ENCODE measurements at places on chromosomes 12 and 14.

DNA sequence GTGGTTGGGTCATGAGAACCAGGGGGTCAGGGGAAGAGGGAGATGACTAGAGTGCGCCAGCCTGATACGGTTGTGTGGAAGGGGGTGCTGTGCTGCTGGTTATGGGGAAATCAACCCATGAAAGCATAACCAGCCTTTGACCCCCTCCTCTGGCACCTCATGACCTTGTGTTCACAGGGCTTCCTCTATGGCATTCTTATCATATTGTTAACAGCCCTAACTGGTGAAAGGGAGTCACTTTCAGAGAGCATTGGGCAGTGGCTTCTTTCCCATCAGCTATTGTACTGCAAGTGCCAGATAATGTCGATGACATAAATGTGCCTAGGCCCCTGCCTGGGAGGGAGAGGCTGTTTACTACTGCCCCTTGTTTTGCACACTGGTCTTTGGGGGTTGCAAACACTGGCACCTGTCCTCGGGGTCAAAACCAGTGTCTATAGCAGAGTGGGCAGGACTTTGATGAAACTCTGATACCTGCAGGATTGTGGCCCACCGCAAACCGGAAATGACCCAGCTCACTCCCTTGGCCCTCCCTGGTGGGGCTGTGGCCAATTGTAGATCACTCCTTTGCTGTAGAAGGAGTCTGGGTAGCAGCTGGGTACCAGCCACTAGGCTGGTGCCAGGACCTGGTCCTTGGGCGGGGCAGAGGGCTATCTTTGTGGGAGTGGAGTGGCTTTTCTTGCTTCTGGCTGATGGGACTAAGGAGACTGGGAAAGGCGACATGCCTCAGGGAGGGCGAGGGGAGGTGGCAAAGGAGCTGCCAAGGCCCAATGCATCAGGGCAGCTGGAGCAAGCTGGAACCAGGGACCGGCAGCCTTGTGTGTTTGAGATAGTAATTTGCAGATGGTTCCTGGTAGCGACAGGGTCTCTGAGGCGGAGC lies 634 bp upstream of the TMEM63C start:
- DNase-seq: no peak

DNA sequence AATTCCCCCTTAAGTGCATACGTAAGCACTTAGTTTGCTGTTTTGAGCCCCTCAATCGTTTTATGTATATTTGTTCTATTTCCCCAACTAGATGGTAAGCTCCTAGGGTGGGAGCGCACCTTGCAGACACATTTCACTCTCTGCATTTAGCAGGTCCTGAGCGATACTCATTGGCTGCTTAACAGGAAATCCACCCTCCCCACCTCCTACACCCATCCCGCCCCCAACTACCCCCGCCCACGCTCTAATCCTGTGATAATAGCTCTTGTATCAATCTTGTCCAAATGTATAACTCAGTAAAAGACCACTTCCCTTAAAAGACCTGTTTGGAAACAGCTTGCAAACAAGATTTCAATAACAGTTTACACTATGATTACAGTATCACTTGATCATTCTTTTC lies 8.1 kb downstream of the LPAR5 start:
- no peak for DNase-seq

GRCh38 chr12:25459541-25459951 lies 93.5 kb downstream of the LMNTD1 start:
- no peak for DNase-seq

DNA sequence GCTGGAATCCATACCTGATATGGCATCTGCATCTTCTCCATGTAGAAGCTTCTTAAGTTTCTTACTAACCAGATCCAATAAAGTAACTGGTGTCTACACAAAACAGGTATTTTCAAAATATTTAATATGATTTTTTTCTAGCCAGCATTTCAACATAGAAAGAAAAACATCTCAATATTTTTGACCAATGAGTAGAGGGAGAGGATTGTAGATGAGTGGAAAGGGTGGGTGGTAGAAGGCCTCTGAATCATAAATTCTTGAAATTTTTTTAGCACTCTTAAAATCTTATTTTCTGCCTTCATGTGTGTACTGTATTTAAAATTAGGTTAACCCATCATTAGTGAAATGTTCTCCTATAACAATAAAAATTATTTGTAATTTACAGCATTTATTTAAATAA lies 18.0 kb downstream of the DEPDC4 start:
- DNase-seq: no peak

DNA sequence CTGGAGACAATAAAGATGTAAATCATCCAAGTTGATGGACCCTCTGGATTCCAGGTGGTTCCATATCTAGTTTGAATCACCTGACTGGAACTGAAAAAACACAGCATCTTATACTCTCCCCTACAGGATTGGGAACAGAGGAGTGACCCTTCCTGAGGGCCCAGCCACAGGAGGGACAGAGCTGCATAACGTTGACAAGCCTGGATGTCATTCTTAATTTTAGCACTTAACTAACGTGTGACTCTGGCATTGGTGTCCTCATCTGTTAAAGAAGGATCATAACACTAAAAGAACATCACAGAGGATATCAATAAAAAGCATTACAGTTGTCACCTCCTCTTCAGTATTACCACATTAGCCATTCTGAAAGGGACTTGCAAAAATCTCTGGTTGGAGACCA lies 47.7 kb downstream of the STON2 start:
- no peak for DNase-seq

- no peak for DNase-seq
Measured at GRCh38 chr14:90797919-90798318, 18.3 kb downstream of the TTC7B start.

GRCh38 chr12:34264110-34264509 lies 241.8 kb downstream of the ALG10 start:
- DNase-seq: no peak

GRCh38 chr14:99234961-99235571 lies 36.9 kb downstream of the BCL11B start:
- DNase-seq: no peak

- DNase-seq: no peak
Measured at GRCh38 chr12:61385771-61386170, 874.4 kb upstream of the USP15 start.

DNA sequence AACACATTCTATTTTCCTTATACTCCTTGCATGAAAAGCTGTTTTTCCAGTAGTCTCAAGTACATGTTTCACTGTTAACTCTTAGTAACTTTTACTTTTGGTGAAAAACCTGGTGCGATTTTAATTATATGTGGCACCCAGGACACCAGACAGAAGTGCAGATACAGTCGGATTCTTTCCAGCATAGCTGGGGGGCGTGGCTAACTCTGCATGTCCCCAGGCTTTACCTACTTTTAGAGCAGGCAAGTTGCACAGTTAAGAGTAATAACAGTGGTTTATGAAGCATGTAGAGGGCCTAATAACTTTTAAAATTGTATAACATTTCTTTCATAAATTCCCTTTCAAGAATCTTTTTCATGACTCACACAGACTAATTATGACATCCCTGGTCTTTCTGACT lies 70.7 kb downstream of the HSD17B6 start:
- no peak for DNase-seq

GRCh38 chr14:104528496-104528895 lies 51.1 kb upstream of the C14orf180 start:
- DNase-seq: no peak

DNA sequence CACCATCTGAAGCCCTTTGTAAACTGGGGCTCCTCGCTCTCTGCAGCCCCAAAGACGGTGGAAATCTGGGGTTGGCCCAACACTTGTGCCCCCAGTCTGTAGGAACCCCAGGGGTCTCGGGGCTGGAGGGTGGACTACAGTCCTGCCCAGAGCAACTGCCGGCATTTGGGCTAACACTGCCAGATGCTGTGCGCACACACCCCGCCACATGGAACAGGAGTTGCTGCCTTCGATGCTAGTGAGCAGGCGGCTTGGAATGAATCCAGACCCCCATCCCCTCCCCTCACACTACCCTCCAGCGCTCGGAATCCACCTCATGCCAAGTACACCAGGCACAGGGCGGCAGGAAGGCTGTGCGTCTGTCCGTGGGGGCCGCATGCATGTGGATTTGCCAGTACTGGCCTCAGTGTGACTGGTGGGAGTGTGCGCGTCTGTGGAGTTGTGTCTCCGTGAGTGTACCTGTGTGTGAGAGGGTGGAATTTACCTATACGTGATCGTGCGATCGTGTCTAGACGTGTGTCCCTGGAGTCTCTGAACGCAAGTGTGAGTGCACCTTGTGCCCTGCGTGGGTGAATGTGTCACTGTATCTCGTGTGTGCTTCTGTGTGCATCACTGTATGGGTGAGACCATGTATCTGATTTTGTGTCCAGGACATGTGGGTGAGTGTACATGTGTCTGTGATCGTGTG lies 5.1 kb downstream of the LHX5 start:
- DNase-seq: no peak

GRCh38 chr14:97762386-97762785 lies 965.2 kb downstream of the VRK1 start:
- no peak for DNase-seq

- DNase-seq: no peak
Measured at GRCh38 chr12:121436706-121437105, 36.8 kb downstream of the RNF34 start.

- DNase-seq: no peak
Measured at GRCh38 chr12:4171742-4172141, 101.8 kb upstream of the CCND2 start.

DNA sequence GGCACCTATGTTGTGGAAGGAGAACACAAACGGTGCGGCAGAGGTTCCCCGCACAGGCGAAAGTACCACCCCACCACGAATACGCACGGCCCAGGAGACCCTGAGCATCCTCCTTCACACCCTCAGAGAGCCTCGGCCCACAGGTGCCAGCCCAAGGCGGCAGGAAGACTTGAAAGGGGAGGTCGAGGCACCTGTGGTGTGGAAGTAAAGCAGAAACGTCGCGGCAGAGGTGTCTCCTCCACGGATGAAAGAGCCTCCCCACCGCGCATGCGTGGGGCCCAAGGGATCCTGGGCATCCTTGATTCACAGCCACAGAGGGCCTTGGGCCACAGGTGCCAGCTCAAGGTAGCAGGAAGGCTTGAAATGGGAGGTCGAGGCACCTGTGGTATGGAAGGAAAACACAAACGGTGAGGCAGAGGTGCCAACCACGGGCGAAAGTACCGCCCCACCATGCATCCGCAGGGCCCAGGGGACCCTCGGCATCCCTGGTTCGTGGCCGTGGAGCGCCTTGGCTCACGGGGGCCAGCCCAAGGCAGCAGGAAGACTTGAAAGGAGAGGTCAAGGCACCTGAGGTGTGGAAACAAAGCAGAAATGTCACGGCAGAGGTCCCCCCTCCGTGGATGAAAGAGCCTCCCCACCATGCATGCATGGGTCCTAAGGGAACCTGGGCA lies 380.1 kb downstream of the ALG10 start:
- DNase-seq: no peak

- DNase-seq: no peak
Measured at GRCh38 chr12:62320054-62320453, 59.9 kb downstream of the USP15 start.

DNA sequence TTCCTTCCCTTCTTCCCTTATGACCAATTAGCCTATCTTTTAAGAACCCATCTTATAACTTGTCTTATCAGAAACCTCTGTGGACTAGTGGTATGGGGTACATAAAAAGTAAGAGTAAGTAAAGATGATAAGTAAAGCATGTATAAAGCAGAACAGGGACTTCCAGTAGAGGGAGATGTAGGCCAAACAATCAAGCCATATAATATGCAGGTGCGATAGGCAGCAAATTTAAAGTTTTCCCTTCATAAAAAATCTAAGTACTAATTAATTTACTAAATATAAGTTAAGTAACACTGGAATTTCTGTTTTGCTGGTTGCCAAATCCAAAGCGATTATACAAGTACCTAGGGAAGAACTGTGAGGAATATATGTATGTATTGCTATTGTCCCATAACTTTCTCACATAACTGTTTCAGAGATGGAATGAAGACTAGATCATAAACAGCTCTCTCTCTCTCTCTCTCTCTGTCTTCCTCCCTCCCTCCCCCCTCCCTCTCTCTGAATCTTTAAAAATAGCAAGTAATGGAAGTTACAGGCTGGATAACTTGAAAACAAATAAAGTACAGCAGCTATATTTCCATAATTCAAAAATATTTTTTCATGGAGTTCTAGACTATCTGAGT lies 25.7 kb downstream of the METTL25 start:
- DNase-seq: no peak

DNA sequence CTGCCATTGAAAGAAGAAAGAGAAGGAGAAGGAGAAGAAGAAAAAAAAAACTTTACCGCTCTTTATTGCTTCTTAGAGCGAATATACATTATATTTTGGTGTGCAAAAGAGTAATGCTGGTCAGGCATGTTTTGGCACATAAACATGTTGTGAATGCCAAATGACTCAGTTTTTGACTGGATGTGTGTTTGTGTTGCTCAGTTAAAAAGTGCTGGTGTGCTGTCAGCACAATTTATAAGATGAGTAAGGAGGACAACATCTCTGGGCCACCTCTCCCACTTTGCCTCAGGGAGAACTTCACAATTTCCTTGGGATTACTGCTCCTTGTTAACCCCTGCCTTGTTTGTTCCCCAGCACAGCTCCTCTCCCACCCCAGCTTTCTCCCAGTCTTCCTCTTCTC lies 584.8 kb downstream of the ETNK1 start:
- DNase-seq: no peak

DNA sequence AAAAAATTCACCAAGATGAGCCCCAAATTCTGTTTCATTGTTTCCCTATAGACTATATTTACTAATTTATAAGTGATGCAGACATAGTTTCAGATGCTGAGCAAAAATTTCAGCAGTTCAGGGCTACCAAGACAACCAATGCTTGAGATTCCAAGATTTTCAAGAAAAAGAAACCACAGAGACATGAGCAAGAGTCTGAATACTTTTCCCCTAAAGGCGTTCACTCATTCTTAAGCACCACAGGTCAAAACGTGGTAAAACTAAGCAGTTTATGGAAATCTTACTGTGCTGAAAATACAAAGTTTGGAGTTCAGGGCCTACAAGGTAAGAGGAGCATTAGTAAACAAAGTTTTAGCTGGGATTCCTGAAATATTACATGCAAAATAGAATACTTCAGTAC lies 221.2 kb downstream of the KCNH5 start:
- DNase-seq: no peak

DNA sequence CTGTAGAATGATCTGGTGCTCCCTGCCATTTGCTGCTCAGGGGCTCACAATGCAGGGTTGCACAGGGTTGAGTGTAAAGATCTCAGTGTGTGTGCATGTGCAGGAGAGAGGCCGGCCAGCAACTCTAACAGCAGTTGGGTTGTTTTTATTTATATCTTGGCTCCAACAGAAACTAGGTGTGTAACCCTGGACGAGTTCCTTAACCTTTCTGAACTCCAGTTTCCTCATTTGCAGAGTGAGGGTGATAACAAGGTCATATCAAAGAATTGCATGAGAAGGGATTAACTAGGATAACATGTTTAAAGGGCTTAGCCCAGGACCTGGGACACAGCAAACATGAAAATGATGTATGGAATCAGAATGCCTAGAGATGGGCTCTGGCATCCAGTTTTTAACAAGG lies 14.8 kb upstream of the JDP2 start:
- no peak for DNase-seq

DNA sequence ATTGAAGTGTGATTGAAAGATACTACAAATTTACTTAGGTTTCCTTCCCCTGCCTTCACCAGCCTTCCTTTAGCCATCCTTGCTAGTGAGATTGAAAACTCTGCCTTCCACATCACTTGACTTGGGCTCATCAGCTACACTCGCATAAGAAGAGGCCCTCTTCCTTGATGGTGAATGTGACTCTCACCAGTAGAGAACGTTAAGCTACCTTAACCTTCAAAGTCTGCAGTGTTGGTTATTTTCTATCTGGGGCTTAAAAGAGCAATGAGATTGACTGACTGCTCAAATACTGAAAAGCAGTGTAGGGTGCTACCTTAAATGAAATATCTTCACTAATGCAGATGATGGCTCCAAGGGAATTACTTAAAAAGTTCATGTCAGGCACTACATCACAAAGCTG lies 271.8 kb downstream of the EGLN3 start:
- no peak for DNase-seq

GRCh38 chr12:3398196-3398789 lies 92.7 kb upstream of the PRMT8 start:
- DNase-seq: no peak
